Thoracic aorta (tissue), 2 donors: ENCODE measurements at places on chromosomes 7 and 10. TPM values are rescaled to one million over a fixed set of nuclear protein-coding genes. Genes with fewer than 3 reads are reported as not detected.

HACD1 gene
- 82.2 TPM for total RNA-seq

DNA sequence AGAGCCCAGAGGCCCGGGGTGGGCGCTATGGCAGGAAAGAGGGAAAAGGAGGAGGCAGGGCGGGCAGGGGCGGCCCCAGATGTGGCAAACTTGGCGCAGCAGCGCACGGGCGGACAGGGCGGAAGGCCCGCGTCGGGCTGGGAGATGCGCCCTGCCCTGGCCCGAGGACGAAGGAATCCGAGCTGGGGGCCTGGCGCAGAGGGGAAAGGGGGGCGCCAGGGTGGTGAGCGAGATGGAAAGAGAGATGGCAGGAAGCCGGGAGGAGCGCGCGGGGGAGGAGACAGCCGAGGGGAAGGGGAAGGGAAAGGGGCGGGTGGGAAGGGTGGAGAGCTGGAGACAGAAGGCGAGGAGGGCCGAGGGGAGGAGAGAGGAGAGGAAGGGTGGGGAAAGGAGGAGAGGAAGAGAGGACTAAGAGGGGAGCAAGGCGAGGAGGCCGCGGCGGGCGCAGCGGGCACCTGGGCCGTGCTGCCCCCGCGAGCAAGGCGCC, at the start of gene MARVELD1:
TSS of gene MARVELD1 (plus strand) at position 392 of the 487 bp plus-strand sequence. CDS start 147 bp downstream, outside the sequence.
- no peaks in the 10 kb centered on the region for H3K27me3 ChIP-seq
- peaks cover 75% of the 10 kb centered on the region for H3K4me1 ChIP-seq
- H3K36me3 ChIP-seq, result peaks cover 12% of the 10 kb centered on the region
- H3K4me3 ChIP-seq, result peak within 1 kb of the TSS; percentile 86

AKR1C8 gene
- not detected for total RNA-seq

- H3K36me3 ChIP-seq, result no peaks in the 10 kb centered on the region
- no peak for DNase-seq
- no peaks in the 10 kb centered on the region for H3K4me1 ChIP-seq
- no peak overlapping the region for H3K27ac ChIP-seq
Observed at GRCh38 chr10:109743574-109743973, 179.7 kb downstream of the XPNPEP1 start.

PSD gene
- not detected for total RNA-seq

DNA sequence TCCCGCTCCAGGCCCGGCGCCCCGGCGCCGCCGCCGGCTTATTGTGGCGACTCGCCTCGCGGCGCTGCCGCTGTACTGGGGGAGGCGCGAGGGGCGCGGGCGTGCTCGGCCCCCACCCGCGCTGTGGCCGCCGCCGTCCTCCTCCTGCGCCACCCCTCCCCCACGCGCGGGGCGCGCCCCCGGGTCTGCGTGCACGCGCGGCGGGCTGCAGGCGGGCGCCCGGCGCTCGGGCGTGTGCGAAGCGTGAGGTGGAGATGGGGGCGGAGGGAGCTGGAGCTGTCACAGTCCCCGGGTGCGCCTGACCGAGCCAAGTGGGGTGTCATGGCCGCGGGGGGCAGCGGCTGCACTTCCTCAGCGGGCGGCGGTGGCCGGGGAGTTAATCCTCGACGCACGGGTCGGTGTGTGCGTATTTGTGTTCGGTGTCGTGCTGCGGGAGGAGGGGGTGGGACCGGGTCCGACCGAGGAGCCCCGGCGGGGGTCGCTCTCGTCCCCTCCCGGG, 672 bp downstream of the LCOR start:
- DNase-seq, result peak; percentile 47
- H3K4me1 ChIP-seq, result peaks cover 19% of the 10 kb centered on the region

- no peak overlapping the region for H3K27ac ChIP-seq
- DNase-seq, result no peak
- H3K4me1 ChIP-seq, result no peaks in the 10 kb centered on the region
- no peaks in the 10 kb centered on the region for H3K36me3 ChIP-seq
Observed at GRCh38 chr7:130515315-130516040, 23.6 kb downstream of the MEST start.

AFAP1L2 gene
- 7.7 TPM for total RNA-seq

GRCh38 chr10:133537546-133538545, 10.7 kb downstream of the CYP2E1 start:
- H3K27ac ChIP-seq, result no peak overlapping the region
- no peak for DNase-seq
- H3K4me3 ChIP-seq, result no peak overlapping the region
- H3K4me1 ChIP-seq, result no peaks in the 10 kb centered on the region
- H3K36me3 ChIP-seq, result no peaks in the 10 kb centered on the region
- no peaks in the 10 kb centered on the region for H3K27me3 ChIP-seq

- H3K4me1 ChIP-seq, result no peaks in the 10 kb centered on the region
- no peaks in the 10 kb centered on the region for H3K36me3 ChIP-seq
- H3K27me3 ChIP-seq, result no peaks in the 10 kb centered on the region
- H3K4me3 ChIP-seq, result no peak within 1 kb of the TSS
- DNase-seq, result no peak
- H3K27ac ChIP-seq, result no peak within 1 kb of the TSS
Observed at GRCh38 chr7:142939226-142939910, at the start of gene LLCFC1. LLCFC1 (plus strand) TSS chr7:142939484; CDS start chr7:142939622, 138 bp downstream.

THSD7A gene
- 6.1 TPM for total RNA-seq
